ENCODE measurements at places on chromosomes 1 and 21.

GRCh38 chr21:17613242-17613676, 558 bp upstream of the BTG3 start:
- DNase-seq: peak; percentile 2

GRCh38 chr1:221149111-221149510, 269.9 kb downstream of the HLX start:
- no peak for DNase-seq

DNA sequence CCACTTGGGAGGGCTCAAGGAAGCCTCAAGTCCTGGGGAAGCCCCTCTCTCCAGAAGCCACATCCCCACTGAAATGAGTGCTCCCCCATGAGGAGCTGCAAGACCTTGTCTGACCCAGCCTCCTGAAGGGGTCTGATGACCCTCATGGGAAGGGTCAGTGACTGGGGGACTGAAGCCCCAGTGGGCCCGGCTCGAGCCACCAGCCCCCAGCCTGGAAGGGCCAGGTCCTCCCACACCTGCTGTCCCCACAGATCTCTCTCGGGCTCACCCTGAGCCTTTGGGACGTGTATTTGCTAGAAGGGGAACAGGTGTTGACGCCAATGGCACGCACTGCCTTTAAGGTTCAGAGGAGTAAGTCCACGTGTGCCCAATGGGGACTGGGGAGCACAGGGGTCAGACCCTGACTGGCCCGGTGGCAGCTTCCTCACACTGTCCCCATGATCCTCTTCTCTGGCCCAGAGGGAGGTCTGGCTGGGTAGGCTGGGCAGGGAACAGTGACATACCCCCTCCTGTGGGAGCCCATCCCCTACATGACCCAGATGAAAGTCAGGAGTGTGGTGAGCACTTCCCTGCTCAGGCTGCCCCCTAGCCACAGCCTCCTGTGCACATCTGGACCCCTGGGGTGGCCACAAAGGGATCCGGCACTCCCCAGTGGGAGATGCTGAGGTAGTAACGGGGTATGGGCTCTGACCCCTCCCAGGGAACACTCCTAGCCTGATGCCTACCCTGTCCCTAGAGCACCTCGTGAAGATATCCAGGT, 12.4 kb upstream of the SRARP start:
- DNase-seq: no peak

GRCh38 chr21:42120101-42120902, 49.2 kb downstream of the UMODL1 start:
- DNase-seq: no peak

DNA sequence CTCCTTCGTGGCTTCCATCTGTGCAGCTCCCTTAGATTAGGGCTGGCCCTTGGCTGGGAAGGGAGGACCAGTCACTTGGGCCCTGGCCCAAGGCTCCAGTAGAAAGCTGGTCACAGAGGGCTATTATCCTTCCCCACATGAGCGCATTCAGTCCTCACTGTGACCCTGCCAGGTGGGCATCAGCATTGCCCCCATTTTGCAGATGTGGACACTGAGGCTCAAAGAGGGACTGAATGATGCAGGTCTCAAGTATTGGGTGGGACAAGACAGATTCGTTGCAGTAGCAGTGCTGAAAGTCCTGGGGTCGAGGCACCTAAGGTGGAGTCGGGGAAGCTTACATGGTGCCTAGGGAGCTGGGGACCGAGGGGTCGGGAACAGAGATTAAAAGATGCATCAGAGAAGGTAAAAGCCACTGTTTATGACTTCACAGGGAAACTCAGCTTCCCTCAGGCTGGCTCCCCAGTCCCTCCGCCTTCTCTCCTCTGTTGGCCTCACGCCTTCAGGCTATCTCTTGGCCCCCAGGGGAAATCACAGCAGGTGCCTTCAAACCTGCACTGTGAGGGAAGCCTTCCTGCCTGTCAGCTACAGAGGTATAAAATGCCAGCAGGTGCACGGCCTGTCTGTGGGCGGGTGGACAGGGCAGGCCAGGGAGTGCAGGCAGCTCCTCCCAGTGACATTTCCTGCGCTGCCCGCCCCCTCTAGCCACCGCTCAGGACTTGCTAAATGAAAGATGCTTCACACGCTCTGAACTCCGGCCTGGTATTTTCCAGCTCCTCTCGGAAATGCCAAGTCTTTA, 178.4 kb downstream of the GRIK3 start:
- DNase-seq: no peak
